ENCODE measurements at places on chromosomes 2 and 18.

GRCh38 chr18:79790996-79791972 lies 6.5 kb upstream of the KCNG2 start:
- no peak for DNase-seq

- DNase-seq, result no peak
Measured at GRCh38 chr2:110897966-110898365, 165.6 kb downstream of the ACOXL start.

DNA sequence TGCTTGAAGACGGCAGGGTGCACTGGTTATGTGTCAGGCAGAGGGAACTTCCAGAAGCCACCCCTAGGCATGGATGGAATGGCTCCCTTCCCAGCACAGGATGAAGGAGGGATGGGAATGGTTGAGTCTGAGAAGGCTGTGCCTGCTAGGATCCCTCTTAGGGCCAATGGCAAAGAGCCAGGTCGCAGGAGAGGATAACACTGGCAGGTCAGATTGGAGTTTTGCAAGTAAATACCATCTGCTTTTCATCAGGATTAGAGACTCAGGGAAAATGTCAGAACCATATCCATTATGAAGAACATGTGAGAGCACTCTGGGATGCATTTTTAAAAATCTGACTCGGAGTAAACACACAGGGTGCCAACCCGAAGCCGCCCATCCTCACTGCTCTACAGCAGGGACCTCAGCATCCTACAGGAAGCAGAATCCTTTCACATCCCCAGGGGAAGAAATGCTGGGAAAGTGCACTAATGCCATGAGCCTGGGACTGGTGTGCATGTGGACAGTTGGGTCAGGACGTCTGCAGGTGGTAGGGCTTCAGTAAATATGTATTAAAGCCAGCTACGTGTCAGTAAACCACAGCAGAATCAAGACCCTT lies 139.9 kb downstream of the MYT1L start:
- no peak for DNase-seq

GRCh38 chr2:128771401-128771800 lies 452.7 kb upstream of the HS6ST1 start:
- no peak for DNase-seq

DNA sequence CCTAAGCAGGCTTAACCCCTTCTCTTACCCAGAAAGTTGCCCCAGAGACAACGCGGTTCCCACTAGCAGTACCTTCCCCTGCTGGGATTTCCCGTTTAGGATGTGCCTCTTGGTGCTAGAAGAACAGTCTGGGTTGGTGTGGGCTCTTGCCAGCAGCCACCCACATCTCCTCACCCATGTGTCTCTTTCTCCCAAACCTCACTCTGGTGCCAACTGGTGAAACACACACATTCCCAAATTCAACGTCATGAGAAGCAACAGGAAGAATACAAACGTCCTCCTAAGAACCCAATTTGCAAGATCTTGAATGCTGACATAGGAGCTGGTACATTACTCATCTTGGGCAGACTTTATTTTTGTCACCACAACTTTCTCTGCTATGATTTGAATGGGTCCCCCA lies 36.2 kb downstream of the DIPK1C start:
- no peak for DNase-seq

DNA sequence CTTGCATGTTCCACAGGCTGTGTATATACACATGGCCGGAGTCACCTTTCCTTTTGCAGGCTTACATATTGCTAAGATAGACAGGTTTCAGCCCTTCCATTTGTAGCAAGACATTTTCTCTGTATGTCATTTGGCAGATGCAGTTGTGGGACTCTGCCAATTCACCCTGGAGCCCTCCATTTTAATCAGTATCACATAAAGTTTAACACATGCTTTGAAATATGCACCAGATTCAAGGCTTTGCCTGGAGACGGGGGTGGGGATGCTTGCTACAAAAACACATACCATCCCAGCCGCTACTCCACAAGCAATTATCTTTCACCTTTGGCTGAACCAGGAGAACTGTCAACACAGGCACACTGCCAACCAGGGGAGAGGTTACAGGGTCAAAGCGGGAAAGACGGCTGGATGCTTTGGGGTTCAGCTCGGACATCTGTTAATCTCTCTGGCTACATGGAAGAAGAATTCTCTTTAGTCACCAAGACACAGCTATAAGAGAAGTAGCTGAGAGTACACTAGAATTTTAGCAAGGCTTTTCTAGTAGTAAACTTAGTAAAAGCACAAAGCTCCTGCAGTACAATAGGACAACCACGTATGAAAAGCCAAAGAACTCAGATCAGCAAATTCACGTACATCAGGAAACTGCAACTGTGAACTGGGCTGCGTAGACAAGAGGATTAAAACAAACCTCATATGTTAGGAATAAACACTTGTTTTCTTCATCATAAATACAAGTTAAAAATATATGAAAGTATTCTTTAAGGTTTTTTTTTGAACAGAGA lies 130.9 kb downstream of the EXOC6B start:
- DNase-seq, result no peak

- DNase-seq, result no peak
Measured at GRCh38 chr2:224448236-224448635, 46.3 kb upstream of the FAM124B start.

DNA sequence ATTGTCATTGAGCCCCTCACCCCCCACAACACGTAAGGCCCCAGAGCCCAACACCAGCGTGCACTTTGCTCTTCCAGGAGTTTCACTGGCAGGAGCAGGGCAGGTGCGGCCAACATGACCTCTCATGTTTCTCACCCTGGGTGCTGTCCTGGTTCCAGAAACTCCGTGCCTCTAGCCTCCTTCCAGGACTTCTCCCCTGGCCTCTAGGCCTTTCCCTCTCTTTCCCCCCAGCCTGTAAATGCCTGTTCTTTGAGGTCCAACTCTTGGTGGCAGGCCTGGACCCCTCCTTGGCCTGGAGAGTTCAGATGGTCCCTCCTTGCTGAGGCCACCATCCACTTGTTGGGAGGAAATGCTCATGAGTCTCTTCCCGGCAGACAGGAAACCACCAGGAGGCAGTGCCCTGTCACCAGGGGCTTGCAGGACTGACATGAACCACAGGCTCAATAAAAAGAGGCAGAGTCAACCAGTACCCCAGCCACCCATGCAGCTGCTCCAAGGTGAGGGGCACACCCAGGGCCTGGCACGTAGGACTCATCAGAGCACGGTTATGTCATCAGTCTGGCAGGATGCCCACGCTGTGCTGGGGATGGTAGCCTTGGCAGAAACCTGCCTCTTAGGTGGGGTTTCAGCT lies 1.5 kb downstream of the MALL start:
- no peak for DNase-seq

DNA sequence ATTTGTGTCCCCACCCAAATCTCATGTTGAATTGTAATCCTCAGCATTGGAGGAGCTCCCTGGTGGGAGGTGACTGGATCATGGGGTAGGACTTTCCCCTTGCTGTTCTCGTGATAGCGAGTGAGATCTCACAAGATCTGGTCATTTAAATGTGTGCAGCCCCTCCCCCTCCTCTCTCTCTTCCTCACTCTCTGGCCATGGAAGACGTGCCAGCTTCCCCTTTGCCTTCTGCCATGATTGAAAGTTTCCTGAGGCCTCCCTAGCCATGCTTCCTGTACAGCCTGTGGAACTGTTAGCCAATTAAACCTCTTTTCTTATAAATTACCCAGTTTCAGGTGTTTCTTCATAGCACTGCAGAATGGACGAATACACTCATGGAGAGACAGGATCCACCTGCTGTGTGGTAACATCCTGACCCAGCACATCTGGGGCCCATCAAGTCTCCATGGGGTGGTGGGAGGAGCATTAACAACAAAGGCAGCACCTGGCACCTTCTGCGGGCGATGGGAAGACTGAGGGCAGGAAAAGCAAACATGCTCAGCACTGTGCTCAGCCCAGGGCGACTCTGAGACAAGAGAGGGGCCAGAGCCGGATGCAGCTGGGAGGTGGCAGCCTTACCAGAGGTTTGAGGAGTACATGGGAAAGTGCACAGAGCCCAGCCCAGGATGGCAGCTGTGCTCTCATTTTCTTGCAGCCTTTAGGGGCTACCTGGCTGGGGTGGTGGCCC lies 16.2 kb upstream of the ALPP start:
- DNase-seq, result no peak

DNA sequence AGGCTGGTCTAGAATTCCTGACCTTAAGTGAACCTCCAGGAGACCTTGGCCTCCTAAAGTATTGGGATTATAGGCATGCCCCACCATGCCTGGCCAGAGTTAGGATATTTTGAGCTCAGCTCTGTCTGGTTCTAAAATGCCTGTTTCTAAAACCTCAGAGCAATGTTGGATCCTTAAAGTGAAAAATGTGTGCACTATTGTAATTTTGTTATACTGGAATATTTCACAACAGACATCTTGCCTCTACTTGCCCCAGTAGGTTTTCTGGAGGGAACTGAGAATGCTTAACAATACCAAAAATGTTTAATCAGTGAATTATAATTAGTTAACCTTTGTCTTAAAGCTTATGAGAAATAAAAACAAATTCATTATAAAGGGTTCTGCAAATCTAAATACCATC lies 144.6 kb upstream of the CCDC195 start:
- no peak for DNase-seq

DNA sequence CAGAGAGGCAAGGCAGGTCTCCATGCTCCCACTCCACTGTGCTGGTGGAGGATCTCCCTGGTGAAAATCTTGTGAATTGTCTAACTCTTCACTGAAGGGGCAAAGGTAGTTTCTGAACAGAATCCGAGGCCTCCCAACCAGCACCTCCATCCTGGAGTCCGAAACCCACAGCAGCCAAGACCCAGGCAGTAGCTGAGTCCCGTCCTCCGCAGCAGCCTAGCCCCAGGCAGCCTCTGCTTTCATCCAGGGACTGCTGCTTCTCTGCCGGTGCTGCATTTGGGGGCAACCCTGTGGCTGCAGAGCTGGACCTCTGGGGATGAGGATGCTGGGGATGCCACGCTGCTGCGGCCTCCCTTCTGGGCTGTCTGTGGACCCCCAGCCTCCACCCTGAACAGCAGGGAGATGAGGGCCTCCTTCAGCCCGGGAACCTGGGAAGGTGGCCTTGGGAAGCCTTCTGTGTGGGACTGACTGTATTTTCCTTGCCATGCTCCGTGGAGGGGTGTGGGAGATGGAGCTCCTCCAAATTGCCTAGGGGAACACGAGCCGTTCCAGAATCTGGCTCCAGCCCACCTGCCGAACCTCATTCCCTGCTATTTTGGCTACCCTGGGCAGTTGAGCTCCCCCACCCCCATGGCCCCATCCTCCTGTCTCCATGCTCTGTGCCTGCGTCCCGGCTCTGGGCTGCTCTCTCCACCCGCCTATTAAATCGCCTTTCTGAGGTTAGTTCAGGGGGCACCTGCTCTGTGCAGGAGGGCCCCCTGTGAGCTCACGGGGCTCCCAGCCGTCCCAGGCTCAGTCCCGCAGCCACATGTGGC lies 48.2 kb downstream of the GREB1 start:
- no peak for DNase-seq

DNA sequence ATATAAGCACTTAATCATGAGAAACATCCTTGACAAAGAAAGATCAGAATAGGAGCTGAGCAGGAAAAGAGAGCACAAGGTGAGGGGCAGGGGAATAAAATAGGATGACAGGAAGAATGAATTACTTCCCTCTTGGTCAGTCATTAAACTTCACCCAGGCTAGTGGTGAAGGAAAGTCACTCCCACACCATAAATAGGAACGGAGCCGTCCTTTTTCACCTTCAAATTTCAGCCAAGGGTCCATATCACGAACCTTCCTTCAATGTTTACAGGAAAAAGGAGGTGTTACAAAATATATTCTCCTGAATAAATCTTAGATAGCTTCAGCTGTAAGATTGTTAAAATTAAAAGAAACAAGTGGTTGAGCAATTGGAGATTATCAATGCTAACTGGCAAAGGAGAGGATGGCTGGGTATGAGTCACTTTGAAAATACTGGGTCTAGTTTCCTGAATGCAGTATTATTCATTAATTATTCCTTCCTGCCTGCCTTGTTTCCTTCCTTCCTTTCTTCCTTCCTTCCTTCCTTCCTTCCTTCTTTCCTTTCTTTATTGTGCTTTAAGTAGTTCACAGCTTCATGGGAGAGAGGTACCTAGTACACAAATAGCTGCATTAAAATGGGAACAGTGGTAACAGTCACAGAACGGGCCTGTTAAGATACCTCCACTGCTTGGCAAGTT lies 292.3 kb upstream of the ID2 start:
- DNase-seq, result no peak

- DNase-seq, result no peak
Measured at GRCh38 chr2:64015898-64016297, 3.3 kb downstream of the VPS54 start.
